HT-29 (cell line): ENCODE measurements at places on chromosomes 5 and 9. TPM values are rescaled to one million over a fixed set of nuclear protein-coding genes. Genes with fewer than 3 reads are reported as not detected.

DNA sequence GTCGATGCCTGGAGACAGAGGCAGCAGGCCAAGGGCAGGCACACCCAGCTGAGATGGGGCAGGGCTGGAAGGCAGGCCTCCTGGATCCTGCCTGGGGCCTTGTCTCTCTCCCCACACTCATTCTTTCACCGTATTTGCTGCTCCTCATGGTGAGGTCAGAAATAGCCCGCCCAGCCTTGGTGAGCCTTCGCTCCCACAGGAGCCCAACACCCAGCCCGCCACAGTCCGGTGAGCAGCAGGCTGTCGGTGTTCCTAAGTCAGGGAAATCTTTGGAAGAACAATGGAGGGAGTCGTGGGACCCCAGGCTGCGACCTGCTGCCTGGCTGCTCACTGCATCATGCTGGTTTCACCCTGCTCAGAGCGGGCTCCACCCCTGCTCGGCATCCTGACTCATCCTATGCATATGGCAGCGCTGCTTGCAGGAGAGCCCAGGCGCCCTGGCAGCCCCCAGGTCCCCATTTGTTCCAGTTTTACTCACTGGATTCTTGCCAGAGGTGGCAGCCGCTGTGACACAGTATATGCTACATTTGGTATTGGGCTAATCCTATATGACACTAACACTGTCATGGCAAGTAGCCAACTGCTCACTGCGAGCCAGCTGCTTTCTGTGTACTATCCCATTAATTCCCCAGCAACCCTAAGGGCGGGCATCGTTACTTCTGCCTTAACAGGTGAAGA, 53.2 kb upstream of the NCS1 start:
- DNase-seq: no peak

The IQGAP2 gene
- 18.6 and 19.4 TPM in 2 replicates for total RNA-seq

GRCh38 chr9:5617749-5618148, 11.2 kb upstream of the RIC1 start:
- no peak for DNase-seq

DNA sequence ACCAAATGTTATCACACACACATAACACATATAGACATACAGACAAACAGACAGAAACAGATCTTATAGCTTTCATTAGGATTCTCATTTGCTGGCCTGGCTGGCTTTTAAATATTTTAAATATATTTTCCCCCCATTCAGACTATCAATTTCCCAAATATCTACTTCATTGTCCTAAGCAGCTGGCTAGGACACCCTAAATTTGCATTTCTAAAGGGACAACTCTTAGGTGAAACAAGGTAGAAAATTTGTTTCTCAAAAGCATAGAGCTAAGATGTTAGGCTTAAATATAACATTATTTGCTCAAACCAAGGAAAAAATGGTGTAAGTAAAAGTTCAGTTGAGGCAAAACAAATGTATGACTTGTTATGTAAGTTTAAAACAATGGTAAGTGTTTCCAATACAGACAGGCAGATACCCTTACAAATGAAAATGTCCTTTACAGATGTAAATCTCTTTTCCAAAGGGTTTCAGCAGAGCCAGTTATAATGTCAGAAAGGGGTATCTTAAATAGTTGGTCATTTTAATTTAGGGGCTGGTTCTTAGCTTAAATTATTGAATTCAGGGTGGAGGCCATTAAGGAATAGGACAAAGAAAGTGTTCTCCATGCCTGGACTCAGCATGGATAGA, 522.8 kb downstream of the DMRTA1 start:
- DNase-seq: no peak
